ENCODE measurements at places on chromosomes 13 and 19.

DNA sequence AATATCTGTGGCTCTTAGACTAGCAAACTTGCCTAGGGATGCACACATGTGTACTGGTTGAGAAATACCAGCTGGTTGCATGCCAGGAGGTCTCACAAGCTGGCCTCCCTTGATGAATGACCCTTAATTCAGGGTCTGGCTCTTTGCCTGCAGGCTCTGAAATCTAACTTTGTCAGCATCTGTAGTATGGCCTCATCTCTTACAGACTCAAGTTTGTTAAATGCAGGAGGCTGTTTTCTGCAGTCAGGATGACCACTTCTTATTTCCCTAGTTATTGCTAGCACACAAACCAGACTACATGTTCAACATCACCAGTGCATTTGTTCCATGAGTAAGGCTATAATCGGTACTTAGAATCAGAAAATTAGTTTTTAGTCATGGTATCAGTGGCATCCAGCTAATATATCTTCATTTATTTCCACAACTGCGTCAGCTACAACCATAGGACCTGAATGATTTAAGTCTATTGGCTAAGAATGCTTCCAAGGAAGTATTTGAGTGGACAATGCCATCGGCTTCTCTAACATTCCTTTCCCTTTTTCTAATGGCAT, 23.3 kb upstream of the POSTN start:
- no peak for DNase-seq

DNA sequence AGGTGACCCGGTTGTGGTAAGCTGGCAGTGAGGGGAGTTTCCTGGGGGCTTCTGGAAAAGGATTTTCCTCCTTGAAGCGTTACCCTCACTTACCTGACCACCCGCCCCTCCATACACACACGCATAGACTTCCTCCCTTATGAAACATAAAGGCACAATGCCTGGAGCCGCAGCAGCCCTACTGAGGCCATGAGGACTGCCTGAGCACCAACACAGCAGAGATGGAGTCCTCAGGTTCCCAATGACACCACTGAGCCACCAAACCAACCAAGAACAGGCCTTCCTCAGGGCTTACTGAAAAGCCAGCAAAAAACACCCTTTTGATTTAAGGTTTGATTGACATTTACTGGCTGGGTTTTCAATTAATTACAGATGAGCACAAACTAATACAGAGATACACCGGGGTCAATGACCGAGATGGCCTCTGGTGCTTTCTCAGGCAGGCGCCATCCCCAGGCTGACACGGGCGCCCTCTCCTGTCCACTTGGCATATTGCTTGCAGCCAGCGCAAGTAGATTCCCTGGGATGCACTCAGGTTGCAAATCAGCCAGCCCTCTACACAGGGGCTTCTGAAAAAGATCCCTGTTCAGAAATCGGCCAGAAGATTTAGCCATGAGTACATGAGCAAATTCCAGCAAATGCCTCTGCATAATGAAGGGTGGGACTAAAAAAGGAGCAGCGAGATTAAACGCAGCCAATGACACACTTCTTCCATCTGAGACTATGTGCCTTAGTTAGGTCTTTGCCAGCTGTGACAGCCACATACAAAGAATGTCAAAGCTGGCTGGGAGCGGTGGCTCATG, 14.8 kb downstream of the OPA3 start:
- DNase-seq = no peak

GRCh38 chr13:70090036-70090723, 17.4 kb upstream of the ATXN8OS start:
- no peak for DNase-seq

GRCh38 chr19:46472592-46472991, 1.2 kb upstream of the PNMA8A start:
- no peak for DNase-seq

- no peak for DNase-seq
Observed at GRCh38 chr13:24006520-24007248, 109.4 kb upstream of the C1QTNF9B start.

Measured in RCC 7860 (cell line).